Activated CD4-positive, alpha-beta T cell treated with anti-CD3 and anti-CD28 coated beads for 24 hours (primary cell): ENCODE measurements at places on chromosomes 5 and 9.

DNA sequence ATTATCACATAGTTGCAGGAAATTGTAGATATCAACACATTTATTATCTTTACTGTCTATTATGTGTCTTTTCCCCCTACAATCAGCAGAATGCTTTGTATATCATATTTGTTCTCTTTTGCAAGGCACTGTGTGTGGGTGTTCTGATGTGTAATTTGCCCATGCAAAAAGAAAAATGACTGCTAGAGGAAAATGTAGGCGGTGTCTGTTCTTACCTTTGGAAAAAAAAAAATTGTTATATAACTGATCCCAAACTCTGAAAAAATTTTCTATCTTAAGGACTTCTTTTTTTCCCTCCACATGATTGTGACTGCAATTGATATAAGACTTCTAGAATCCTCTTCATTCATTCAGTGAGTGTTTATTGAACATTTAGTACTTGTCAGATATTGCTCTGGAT is 24.5 kb downstream of the MRPS30 start:
- no peak for DNase-seq

DNA sequence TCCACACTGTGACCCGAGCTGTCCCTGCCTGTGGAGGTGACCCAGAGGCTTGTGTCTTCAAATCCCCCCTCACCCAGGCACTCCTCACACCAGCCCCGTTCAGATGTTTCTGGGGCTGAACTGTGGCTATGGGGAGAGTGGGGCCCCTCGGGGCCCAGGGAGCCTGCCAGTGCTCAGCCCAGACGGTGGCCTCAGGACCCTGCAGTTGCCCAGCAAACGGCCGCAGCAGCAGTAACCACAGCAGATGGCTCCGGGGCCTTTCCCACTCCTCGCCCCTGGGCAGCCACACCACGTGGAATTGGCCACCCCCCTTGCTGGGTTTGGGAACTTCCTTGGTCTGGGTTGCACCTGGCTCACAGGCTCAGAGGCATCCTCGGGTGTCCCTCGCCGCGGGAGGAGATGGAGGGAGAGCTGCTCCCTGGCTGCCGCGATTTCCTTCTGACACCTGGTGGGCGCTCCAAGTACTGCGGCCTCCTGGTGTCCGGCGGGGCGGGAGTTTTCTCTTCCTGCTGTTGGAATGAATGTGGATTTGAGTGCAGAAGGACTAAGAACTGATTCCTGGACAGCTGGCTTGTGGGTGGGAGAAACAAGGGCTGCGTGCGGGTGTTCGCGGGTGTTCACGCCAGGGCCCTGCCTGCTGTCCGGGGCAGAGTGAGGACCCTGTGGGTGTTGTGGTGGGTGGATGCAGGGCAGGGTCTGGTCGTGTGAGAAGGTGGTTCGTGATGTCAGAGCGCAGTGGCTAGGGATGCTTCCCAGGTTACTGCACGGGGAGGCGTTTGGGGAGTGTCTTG is 97.5 kb downstream of the COL5A1 start:
- peak; percentile 17 for DNase-seq

GRCh38 chr9:21110708-21111576 is 30.7 kb downstream of the IFNW1 start:
- DNase-seq, result peak; percentile 18

- no peak for DNase-seq
Measured at GRCh38 chr9:85212887-85213286, 528.9 kb downstream of the AGTPBP1 start.

DNA sequence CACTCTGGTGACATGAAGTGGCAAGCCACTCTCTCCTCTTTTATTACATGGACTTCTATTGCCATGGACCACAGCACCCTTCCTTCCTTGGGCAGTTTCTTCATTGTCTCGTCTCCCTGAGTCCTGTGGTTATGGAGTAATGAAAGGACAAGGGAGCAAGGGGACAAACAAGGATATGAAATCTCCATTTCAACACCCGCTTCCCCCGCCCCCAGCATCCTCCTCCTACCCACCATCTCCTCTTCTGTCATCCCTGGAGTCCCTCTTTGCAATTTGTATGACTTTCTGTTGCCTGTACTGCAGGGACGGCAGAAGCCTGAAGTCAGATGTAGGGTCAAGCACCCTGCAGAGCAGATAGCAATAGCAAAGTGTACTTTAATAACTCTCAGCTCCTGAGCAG is 300.7 kb upstream of the CLINT1 start:
- DNase-seq, result no peak

- no peak for DNase-seq
Measured at GRCh38 chr5:131745703-131746102, 51.1 kb downstream of the FNIP1 start.

DNA sequence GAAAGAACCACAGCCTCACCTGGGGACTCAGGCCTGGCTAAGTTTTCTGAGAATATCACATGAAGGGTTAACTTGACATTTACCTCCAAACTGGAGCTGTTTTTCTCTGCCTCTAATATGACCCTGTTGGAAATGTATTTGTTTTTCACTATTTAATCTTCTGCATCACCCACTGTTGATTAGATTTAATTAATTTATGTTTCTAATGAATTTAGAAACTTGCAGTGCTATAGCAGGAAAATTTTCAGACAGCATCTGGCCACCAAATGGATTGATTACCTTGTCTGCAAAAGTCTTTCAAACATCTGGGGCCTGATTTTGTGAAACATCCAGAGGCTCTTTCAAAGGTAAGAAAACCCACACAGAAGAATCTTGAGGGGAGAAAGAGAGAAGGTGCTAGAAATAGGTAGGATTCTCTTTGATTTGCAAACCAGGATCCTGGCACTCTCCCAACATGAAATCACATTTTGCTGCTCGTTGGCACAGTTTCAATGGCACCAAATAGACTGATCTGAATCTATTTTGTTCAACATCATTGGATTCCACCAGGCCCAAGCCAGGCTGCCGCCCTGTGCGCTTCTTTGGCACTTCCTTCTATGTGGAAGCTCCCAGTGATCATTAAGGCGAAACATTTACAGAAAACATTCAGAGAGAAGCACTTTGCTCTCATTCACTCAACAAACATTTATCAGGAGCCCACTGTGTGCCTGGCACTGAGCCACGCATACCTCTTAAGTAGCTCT is 157.3 kb downstream of the PPP2R2B start:
- no peak for DNase-seq

DNA sequence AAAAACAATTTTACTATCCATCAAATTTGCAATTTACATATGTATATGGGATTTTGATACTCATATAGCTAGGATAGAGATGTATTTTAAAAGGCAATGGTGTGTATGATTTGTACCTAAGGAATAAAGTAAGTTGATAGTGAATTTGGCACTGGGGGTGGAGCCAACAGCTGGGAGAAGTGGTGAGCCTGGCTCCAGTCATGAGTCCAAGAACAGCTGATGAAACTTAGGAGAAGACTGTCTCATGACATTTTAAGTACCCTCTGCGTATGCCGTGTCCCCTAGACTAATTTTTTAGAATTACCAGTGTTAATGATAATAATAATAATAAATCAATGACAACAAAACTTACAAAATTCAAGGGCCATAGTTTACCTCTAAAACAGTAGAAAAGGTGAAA is 181.4 kb downstream of the ADCY2 start:
- DNase-seq, result no peak

GRCh38 chr5:88675168-88675707 is 207.7 kb downstream of the MEF2C start:
- no peak for DNase-seq

DNA sequence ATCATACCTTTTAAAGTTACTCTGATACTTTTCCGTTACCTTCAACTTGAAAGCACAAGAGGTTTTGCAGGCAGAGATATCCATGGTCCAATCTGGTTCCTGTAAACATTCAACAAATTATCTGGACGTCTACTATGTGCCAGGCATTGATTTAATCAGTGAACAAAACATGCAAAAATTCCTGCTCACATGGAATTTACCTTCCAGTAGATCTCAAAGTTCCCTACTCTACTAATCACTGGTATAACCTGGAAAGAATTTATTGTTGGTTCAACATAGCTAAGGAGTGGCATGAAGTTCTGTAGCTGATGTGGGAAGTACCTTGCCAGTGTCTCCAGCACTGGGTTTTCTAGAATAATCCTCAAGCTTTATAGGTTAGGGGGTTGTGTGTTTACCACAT is 9.8 kb downstream of the OCLN start:
- DNase-seq, result no peak

GRCh38 chr5:10301842-10302610 is 5.7 kb downstream of the CMBL start:
- DNase-seq, result no peak

- no peak for DNase-seq
Measured at GRCh38 chr9:134422301-134423090, 96.2 kb downstream of the RXRA start.

DNA sequence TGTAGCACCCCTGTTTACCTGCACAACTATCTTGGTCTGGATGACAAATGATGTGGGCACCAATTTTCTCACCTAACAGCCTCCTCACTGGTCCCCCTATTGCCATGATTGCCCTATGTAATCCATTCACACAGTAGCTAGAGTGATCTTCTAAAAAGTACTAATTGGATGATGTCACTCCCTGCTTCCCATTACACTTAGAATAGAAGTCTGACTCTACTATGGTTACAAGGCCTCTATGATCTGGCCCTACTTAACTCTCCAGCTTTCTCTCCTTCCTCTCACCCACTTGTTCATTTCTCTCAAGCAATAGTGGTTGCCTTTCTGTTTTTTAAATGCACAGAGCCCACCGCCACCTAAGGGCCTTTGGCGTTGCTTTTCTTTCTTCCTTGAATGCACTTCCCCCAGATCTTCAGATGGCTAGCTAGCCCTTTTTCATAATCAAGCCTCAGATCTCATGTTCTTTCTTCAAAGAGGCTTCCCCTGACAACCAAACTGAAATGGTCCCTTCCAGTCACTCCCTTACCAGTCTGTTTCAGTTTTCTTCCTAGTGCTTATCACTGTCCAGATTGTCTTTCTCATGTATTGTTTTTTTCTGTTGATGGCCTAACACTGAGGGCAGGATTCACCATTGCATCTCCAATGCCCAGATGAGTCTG is 8.7 kb downstream of the IGIP start:
- DNase-seq, result no peak

GRCh38 chr9:33959725-33960124 is 89.0 kb downstream of the UBAP2 start:
- DNase-seq, result no peak

GRCh38 chr5:151757233-151758140 is 944 bp downstream of the ATOX1 start:
- DNase-seq, result no peak

DNA sequence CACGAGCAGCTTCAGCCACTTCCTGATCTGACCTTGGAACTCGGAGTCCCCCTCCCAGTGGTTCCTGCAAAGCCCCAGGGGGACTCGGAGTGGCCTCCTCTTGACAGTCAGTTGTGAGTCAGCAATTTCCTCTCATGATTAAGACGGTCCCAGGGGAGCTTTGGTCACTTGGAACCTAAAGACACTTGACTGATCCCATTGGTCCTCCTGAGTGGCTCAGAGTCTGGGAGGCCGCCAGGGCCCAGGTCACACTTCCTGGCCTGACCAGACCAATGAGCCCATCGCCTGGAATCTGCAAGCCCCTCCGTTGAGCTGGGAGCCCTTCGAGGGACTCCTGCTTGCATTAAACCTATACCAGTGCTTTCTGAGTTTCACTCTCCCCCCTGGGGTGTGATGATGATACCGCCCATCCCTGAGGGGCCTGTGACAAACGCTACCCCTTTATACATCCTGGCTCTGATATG is 29.1 kb downstream of the TSPAN17 start:
- DNase-seq, result no peak

GRCh38 chr5:67142816-67143215 is 53.8 kb downstream of the CD180 start:
- DNase-seq, result no peak

- no peak for DNase-seq
Measured at GRCh38 chr5:28421141-28421540, 1382.8 kb upstream of the CDH9 start.

GRCh38 chr5:174832025-174832424 is 107.6 kb downstream of the MSX2 start:
- DNase-seq, result no peak

DNA sequence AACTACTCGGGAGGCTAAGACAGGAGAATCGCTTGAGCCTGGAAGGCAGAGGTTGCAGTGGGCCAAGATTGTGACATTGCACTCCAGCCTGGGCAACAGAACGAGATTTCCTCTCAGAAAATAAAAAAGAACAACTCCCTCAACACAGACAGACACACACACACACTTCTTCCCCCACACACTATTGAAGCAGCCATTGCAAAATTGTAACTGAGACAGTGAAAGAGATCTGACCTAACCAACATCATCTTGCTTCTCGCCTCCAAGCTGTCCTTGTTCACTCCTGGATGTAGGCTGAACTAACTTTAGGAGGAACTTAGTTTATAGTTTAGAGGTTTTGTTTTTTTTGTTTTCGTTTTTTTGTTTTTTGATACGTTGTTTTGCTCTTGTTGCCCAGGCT is 13.0 kb upstream of the PLIN2 start:
- no peak for DNase-seq

- no peak for DNase-seq
Measured at GRCh38 chr9:129498451-129499384, 122.2 kb downstream of the C9orf50 start.

GRCh38 chr9:76323490-76323889 is 70.7 kb downstream of the RFK start:
- DNase-seq, result no peak

GRCh38 chr9:98836206-98836605 is 28.7 kb downstream of the GALNT12 start:
- DNase-seq, result no peak

GRCh38 chr9:32524892-32525708 is 896 bp downstream of the RIGI start:
- no peak for DNase-seq

DNA sequence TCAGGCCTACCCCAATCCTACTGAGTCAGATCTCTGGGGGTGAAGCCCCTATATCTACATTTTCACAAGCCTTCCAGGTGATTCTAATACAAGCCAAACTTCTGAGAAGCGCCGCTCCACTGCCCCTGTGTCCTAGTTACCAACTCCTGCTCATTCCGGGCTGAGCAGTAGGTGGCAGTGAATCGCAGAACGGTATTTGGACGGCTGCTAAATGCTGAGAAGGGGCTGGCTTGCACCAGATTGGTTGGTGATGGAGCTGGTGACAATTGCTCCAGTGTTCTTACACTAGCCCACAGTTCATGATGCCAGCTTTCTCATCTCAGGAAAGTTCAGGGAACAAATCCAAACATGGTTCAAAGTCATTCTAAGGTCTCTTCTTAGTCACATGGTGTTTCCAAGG is 31.1 kb upstream of the FGF1 start:
- peak; percentile 6 for DNase-seq

DNA sequence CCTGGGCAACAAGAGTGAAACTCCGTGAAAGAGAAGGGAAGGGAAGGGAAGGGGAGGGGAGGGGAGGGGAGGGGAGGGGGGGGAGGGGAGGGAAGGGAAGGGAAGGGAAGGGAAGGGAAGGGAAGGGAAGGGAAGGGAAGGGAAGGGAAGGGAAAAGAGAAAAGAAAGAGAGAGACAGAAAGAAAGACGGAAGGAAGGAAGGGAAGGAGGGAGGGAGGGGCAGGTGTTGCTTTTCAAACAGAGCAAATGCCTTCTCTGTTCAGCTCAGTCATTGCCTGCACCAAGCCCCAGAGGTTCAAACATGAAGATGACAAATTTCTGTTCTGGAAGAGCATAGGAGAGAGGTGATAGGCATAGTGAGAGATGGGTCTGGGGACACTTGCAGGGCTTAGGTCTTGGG is 330.0 kb downstream of the DRD1 start:
- no peak for DNase-seq

GRCh38 chr9:35774907-35775635 is 16.3 kb upstream of the NPR2 start:
- no peak for DNase-seq

GRCh38 chr9:95830768-95831167 is 44.7 kb upstream of the ERCC6L2 start:
- no peak for DNase-seq

- DNase-seq, result no peak
Measured at GRCh38 chr9:131011274-131012022, 2.5 kb downstream of the LAMC3 start.

GRCh38 chr9:128910906-128911305 is 9.9 kb upstream of the PHYHD1 start:
- DNase-seq, result no peak
